Right lung (tissue), 10 donors: ENCODE measurements at places on chromosomes 16 and 17.

- no peak for DNase-seq
Observed at GRCh38 chr16:85605051-85605911, 7.8 kb upstream of the GSE1 start.

DNA sequence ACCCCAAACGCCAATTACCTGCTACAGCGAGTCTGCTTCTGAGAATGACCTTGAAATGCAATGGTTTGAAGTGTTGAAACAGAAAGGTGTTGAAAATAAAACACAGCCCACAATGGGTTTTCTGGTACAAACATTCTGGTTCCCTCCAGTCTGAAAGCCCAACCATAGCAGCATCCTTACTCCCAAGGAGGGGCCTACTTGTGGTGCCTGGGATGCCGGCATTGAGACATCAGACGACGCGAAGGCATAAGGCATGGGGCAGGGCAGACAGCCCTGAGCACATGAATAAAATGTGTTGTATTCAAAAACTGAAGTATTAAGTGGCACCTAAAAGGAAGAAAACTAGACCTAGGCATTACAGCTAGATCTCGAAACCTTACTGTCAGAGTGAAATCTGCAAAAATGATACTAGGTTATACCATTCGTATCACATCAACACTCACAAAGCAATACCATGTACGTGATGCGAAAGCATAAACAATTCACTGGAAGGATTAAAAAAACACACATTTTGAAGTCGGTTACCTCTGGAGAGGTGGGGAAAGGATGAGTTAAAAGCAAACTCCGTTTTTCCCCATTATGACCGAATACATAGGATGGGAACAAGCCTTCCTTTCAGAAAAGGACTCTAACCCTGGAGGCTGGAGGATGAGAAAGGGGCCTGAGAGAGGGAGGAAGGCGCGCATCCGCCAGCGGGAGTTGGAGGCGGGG, 702 bp downstream of the NUDT21 start:
- DNase-seq: no peak

- DNase-seq: no peak
Observed at GRCh38 chr17:36667922-36668321, 66.5 kb downstream of the MRM1 start.

DNA sequence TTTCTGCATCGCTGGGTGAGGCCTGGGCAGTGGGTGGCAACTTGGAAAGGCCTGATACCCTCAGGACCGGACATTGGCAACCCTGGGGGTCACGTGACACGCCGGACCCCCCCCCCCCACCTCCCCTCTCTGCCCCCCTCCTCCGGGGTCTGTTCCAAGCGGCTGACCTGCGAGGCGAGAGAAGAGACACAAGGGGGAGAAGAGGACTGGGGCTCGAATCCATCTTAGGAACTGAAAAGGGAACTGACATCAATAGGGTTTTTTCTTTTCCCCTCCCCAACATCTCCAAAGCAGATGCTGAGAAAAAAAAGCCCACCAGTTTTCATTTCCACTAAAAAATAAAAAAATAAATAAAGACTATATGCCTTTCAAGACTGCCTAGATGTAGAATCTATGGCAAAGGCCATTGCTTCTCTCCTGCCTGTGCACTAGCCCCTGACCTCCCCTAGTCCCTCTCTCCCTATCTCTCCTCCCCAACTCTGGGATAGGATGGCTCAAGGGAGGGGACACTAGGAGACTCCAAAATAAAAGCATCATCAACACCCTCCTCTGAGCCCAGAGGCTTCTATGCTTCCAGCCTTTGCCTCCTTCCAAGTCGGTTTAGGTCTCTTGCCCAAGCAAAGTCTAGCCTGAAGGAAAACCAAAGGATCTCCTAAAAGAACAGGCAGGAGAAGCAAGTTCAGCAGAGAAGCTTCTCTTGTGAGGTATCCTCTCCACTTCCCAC, 7.7 kb upstream of the HOXB2 start:
- peak; percentile 58 for DNase-seq

DNA sequence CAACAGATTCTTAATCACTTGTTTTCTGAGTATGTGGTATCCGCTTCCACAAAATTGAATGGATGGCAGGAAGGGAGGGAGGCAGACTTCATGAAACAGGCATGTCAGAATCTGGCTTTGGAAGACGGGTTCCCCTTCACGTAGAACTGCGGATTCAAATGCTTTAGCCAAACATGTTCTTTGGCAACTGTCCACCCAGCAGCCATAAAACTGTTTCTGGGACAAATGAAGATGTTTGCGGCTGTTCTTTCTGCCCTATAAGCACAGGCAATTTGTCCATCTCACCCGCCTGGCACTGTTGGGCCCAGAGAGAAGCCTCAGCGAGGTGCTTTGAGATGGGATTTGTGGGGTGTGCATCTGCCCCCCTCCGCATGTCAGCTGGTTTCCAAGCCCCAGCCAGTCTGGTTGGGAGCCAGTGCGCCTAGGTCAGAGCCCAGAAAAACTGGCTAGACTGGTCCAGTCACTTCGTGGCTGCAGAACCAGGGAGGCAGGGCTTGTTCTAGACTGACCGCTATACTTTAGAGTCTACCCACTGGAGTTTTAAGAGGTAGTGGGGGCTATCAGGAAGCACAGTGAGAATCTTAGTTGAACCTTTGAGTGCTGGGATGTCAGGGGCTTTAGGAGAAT, 6.3 kb downstream of the CRHR1 start:
- DNase-seq: no peak

DNA sequence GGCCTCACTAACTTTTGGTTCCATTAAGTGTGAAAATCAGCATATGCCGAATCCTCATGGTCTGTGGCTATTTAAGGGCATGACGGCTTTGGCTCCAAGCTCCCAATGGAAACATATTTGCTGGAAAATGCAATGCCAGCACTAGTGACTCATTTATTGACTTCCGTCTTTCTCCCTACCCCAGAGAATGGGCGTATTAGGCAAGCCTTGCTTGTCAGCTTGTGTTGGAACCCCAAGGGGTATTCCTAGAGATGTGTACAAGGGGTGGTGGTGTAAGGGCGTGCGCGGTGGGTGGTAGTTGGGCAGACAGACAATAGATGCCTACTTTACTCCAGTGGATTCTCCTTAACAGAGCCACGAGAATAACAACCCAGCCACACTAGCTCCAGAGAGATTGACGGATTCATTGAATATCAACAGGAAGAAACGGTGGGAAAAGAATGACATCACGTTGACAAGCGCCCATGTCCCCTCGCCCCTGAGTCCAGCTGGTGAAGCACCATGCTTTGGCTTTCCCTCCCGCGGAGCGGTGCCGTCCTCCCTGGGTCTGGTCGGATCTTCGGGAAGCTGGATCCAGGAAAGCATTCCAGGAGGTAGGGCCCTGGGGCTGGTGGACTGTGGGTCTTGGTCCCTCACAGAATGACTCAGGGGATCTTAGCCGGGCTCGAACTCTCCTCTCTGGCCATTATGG, 10.3 kb downstream of the CD300LB start:
- DNase-seq: no peak

DNA sequence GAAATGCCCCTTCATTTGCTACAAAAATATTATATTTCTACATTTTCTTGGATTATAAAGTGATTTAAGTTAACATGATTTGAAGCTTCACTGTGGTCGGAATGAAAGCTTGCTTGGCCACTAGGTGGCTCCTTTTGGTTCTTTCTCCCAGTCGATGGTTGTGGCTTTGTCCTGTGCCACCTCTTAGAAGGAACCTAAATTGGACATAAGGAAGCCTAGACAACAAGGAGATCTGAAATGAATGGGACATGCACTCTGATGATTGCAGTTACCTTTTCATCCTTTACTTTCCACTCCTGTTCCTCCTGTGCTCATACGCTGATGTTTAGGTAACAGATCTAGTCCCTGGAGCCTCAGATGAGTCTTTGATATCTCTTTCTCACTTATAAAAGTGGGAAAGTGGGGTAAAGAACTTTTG, 39.2 kb downstream of the FTO start:
- DNase-seq: no peak

DNA sequence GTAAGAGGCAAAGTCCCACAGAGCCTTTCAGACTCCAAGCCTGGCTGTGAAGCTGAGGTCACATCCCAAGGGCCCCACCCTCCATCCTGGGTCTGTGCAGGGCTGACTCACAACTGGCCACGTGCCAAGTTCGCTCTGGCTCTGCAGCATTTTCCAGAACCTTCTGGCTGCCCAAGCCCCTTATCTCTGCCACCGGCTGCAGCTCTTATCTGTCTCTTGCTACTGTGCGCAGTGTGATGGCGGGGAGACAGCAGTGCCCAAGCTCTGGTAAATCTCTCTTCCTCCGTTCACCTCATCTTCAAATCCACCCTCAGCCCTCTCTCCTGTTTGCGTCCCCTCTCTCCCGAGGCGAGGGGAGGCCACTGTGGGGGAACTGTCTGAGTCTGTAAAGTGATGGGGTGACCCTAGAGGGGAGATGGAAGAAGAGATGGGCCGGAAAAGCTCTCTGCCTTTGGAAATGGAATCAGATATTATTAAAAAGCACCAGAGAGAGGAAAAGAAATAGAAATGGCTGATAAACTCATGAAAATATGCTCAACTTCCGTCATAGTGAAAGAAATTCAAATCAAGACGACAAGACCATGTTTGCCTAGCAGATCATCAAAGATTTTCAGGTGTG, 162.7 kb upstream of the CDC42EP4 start:
- DNase-seq: peak; percentile 23

DNA sequence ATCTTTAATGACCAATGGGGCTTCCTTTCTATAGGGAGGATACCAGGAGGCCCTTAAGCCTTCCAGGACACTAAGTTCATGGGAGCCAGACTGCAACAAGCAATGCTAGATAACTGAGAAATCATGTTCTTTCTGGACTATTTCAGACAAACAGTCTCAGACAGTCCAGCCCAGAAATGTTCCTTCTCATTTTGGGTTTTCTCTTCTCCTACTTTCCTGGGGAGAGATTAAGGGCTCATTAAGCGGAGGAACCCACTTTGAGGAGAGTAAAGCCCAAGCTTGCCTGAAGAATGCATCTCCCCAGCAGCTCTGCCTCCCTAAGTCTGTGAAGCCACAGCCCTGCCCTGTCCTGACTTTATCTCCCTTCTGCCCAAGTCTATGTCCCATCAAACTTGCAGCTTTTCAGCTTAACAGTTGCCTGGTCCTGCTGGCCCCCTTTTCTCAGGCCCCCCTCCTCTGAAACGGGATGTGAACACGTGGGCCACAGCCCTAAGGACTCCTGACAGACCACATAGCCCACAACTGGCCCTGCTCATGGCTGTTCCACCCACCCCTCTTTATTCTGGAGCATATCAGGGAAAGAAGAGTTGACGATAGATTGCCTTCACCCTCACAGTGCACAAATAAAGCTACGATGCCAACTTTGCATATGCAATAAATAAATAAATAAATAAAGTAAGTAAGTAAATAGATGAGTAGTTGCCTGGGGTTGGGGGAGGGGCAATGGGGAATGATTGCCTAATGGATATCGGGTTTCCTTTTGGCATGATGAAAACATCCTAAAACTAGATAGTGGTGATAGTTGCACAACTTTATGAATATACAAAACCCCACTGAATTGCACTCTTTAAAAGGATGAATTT, 111.0 kb downstream of the N4BP1 start:
- peak; percentile 89 for DNase-seq

GRCh38 chr17:59105852-59106462, 723 bp downstream of the TRIM37 start:
- peak; percentile 22 for DNase-seq

GRCh38 chr16:85590506-85590832, 22.7 kb upstream of the GSE1 start:
- DNase-seq: no peak

- DNase-seq: no peak
Observed at GRCh38 chr17:79065105-79065670, 9.4 kb upstream of the ENGASE start.

GRCh38 chr17:4362141-4362540, 4.3 kb downstream of the UBE2G1 start:
- DNase-seq: no peak

DNA sequence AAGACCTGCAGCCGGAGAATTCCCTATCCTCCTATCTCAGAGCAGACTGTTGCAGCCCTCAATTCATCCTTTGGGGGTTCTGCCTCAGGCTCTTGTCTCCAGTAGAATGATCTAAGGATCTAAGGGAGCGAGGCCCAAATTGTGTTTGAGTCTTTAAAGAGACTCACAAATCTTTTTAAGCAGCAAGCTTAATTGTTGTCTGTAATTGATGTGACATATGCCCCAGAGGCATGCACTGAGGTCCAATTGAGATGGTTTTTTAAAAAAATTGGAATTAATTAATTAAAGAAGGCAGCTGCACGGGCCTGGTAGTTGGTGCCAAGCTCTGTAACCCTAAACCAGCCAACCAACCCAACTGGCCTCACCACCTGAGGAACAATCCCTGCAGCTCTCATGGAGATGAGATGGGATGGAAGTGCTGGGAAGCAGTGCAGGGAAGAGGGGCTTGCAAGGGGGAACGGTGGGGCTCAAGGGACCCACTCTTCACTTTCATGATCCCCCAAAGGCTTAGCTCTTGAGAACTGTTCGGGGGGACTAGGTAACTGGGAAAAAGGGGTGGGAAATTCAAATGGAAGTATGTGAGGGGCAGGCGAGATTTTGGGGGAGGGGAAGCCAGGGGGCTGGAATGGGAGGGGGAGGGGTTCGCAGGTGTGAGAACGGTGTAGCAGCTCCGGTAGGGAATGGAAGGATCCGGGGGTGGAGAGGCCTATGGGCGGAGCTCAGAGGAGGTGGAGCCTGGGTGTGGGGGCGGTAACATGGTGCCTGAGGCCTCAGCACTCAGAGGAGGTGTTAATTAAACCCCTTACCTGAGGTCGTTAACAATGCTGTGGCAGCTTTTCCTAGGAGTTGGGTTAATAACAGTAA, 9.2 kb upstream of the ZNF652 start:
- DNase-seq: no peak

DNA sequence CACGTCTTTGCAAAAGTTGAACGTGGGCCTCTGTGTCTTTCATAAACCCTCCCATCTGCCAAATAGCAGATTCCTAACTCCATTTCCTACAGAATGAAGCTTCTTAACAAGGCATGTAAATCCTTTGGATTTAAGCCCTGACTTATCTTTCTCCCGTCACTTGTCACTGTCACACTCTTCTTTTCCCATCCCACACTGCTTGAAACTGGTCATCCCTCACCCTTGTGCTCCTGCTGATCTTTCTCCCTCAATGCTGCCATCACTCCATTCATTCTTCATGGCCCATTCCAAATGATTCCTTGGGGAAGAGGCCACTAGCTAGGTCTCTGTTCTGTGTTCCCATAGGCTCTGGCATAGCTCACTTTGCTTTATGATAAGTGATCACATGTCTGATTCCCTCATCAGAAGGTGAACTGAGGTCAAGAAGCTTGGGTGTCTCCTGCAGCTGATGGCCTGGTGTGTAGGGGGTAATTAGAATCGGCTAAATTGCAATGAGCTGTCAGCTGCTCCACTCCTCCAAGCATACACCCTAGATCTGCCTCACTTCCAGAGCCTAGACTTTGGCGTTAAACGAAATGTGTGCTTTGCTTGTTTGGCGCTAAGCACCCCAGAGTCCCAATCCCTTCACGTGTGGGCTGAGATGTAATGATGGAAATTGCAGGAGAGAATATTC, 61.7 kb downstream of the PECAM1 start:
- DNase-seq: no peak

DNA sequence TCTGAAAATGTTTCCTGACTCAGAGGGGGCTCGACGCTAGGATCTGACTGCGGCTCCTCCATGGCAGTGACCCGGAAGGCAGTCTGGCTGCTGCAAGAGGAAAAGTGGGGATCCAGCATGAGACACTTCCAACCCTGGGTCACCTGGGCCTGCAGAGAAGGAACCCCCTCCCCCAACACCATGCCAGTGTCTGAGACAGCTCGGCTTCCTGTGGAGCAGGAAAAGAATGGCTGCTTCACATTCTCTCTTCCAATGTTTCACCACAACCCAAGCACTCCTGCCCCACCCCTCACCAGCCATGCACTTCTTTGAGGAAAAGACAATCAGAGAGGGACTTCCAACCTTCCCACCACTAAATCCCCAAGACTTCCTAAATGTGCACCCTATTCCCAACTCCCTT, 10.8 kb downstream of the TP53 start:
- no peak for DNase-seq
